Purkinje cell (primary cell): ENCODE measurements at places on chromosomes 5 and 9. TPM values are rescaled to one million over a fixed set of nuclear protein-coding genes. Genes with fewer than 3 reads are reported as not detected.

Gene TARS1
- polyA plus RNA-seq = 122 and 127 TPM in 2 replicates

Gene C1QTNF2
- 2.4 and 4.7 TPM in 2 replicates for polyA plus RNA-seq

Gene NEUROG1
- not detected in 2 replicates for polyA plus RNA-seq

Gene RMI1
- polyA plus RNA-seq = 8.3 and 9.2 TPM in 2 replicates

Gene PCDHA4
- polyA plus RNA-seq = 0.62 and 10.7 TPM in 2 replicates

Gene TUSC1
- 2.6 and 3.9 TPM in 2 replicates for polyA plus RNA-seq

Gene TAF11L10
- not detected in 2 replicates for polyA plus RNA-seq

Gene AK8
- polyA plus RNA-seq = 0.11 and 0.77 TPM in 2 replicates

Gene RPP25L
- polyA plus RNA-seq = 22.5 and 39.7 TPM in 2 replicates

Gene MSX2
- 1.5 TPM in 2 replicates for polyA plus RNA-seq

Gene FBP1
- polyA plus RNA-seq = 0.59 TPM in 1 of 2 replicates, not detected in the other

Gene GABBR2
- polyA plus RNA-seq = 204 and 253 TPM in 2 replicates

Gene GAPT
- polyA plus RNA-seq = not detected in 2 replicates

Gene CACFD1
- 1.3 and 11.2 TPM in 2 replicates for polyA plus RNA-seq

Gene CDH12
- 15.5 and 20.3 TPM in 2 replicates for polyA plus RNA-seq

Gene CTNND2
- polyA plus RNA-seq = 28.0 and 35.0 TPM in 2 replicates

Gene MOB3B
- 5.7 and 10.9 TPM in 2 replicates for polyA plus RNA-seq
